CD4-positive, alpha-beta memory T cell (primary cell): ENCODE measurements at places on chromosomes 3 and 15.
A peak's percentile ranks its signal among the peaks of the same experiment; 100 is the strongest.

DNA sequence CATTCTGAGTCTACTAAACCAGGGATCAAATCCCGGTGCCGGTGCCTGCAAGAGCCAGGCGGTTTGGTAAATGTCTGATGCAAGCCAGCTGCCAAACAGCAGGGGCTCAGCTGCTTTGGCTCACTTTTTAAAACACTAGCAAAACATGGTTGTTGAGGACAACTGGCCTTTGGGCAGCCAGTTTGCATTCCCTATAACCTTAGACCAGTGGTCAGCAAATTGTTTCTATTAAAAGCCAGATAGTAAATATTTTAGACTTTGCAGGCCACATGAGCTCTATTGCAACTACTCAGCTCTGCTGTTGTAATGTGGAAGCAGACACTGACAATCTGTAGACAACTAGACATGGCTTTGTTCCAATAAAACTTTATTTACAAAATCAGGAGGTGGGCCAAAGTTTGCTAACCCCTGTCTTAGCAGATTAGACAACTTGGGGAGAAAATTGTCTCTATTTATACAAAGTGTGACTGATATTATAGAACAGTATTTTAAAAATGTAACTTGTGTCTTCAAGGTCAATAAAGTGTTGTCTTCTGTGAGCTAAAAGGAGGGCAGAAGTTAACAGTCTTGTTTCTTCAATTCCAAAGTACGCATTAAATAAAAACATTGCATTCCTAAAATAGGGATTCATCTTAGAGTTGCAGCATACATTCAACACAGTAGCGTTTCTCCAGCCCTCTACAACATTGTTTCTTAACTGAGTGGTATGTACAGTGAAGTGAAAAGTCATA, 67.6 kb downstream of the SSUH2 start:
- no peak for DNase-seq

GRCh38 chr15:72229076-72229946, 1.7 kb downstream of the PKM start:
- peak; percentile 44 for DNase-seq

- no peak for DNase-seq
These were observed 20.5 kb downstream of the RBPMS2 start for GRCh38 chr15:64754663-64755426.

GRCh38 chr3:25781758-25782594, 1.3 kb downstream of the NGLY1 start:
- DNase-seq = no peak

DNA sequence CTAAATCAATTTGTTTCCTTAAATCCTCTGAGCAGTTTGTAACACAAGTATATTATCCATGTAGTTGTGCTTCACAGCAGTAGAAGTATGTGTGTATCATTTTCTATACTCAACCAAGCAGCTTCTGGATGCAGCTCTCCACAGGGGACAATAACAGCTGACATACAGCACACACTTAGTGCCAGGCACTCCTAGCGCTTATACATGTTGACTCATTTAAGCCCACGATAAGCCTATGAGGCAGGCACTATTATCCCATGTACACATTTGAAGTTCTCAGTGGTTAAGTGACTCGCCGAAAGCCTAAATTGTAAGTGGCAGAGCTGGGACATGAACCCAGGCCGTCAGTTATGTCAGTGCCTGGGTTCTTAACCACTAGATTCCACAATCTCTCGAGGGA, 20.3 kb upstream of the LPP start:
- DNase-seq = no peak

GRCh38 chr15:51380999-51381806, 39.7 kb downstream of the GLDN start:
- no peak for DNase-seq

- no peak for DNase-seq
These were observed 2.3 kb upstream of the CLK3 start for GRCh38 chr15:74613089-74613952.

DNA sequence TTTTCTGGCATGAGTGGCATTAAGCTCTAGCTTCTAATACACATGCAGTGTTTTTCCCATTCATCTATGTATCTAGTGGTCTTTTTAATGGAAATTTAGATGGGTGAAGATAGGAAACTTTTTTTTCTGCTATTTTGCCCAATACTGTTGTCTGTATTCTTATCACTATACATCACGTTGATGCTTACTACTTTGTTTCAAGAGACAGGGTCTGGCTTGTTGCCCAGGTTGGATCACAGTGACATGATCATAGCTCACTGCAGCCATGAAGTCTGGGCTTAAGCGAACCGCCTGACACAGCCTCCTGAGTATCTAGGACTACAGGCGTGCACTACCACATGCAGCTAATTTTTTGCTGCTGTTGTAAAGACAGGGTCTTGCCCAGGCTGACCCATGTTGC, 84.6 kb downstream of the PEAK1 start:
- no peak for DNase-seq

DNA sequence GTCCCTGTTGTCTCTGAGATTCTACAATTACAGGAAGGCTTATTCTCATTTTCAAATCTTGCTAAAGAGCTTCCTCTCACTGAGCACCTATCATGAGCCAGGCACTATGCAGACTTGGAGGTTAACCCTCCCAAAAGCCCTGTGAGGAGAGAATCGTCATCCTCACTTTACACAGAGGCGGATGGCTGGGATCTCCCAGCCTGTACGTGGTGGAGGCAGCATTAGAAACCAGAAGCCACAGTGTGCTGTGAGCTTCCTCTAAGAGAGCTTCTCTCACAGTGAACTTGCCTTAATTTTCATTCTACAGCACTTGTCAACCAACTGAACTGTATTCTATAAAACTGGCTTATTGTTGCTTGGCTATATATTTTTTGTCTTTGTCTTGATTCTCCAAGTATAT, 6.1 kb upstream of the DGKG start:
- DNase-seq = no peak

- DNase-seq = peak; percentile 80
These were observed 5.0 kb upstream of the CCR9 start for GRCh38 chr3:45881078-45882022.

DNA sequence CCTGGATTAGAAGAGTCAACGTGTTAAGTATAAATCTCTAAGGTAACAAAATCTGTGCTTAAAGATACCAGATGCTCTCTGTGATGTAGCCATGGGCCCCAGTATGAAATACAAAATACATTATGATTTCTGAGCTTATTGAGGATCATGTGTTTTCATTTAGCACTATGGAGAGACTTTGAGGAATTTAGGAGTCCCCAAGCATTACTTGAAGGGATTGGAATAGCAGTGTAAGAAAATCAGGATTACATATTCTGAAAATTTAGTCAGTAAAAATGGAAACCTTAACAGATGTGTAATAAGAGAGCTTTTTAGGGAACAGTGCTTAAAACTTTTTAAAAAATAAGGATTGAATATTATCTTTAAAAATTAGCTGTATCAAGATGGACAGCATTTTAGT, 35.5 kb downstream of the ECT2 start:
- no peak for DNase-seq

GRCh38 chr3:45858809-45859543, 17.1 kb upstream of the LZTFL1 start:
- DNase-seq = no peak

DNA sequence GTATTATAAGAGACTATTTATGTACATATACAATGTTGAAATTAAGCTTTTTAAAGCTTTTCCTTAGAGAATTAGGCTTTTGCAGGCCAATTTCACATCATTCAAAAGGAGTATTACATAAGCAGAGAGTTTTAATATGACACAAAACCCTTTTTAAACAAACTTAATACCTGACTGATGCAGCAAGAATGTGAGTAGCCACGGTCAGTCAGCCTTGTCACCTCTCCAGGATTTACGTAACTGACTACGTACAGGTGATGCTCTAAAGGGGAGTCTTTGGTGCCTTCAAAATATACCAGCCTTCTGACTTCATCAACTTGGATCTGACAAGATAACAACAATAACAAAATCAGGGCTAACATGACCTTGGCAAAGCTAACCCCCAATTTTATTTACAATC, 44.2 kb upstream of the IGDCC4 start:
- DNase-seq = no peak

DNA sequence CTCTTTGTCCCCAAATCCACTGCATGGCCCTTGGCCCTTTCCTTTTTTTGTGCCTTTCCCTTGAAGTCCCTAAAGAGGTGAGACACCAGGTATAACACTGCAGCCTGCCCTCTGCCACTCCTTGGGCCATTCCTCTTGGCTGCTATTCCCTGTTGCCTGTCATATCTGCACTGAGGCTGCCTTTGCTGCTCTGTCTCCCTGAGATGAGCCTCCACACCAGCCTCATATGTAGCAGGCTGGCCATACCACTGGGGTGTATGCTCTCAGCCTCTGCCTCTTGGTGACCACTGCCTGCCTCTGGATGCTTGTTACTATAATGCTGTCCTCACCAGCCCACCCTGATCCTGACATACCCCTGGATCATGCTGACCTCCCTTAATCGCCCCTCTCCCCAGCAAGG, 252.0 kb downstream of the CLSTN2 start:
- no peak for DNase-seq

DNA sequence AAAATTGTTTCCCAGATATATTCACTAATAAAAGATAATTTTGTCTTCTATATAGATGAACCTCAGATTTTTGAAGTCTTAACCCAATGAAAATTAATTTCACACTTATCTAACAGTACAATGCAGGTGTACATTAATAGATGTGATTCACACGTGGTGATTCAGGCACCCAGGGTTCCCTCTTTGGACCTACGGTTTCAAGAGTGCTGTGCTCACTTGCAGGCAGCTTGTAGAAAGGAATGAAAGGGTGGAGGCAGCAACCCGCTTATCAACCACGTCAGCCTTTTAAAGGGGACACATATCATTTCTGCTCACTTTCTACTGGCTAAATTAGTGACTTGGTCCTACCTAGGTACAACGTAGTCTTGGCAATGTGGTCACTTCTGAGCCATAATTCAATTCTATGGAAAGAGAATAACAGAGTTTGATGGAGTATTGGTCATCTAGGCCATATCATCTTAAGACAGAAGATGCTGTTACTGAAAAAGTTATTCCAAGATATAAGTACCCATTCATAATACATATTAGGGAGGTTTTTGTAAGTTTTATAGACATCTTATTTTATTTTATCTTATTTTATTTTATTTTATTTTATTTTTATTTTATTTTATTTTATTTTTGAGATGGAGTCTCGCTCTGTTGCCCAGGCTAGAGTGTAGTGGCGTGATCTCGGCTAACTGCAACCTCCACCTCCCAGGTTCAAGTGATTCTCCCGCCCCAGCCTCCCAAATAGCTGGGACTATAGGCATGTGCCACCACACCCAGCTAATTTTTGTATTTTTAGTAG, 37.9 kb downstream of the ACP3 start:
- no peak for DNase-seq

GRCh38 chr15:60526127-60526616, 47.2 kb upstream of the ICE2 start:
- peak; percentile 42 for DNase-seq

DNA sequence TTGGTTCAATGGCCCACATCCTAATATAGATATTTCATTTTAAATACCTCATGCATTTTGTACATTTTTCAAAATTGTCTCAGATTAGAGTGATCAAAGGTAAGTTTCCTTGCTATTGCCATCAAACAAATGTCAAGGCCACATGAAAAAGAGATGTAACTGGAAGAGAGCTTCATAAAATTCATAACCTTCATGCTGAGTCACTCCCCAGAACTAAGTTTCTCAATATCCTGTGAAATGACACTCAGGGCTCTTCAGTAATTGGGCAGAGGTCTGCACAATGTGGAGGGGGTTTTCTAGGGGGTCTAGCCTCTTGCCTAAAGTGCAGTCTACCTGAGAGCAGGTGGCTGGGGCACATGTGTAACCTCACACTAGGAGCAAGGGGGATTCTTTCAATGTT, 152.2 kb upstream of the SLC2A2 start:
- DNase-seq = no peak

DNA sequence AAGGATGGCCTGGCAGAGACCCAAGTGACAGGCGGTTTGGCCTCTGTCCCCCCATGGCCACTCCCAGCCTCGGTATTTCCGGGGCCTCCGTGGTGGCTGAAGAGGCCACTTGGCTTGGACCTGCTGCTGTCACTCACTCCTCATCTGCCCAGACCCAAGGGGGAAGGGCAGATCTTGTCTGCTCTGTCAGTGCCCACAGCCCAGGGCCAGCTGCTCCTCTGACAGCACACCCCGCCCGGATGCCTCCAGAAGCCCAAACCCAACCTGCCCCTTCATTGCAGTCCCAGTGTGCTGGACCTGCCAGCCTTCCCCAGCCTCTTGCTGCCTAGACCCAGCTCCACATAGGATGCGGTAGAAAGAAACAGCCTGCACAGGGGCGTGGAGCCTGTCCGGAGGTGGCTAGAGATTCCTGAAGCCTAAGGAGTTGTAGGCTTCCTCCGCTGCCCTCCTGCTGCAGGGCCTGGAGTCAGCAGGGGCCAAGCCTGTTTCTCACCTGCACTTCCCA, 52.0 kb downstream of the MAGEF1 start:
- no peak for DNase-seq

GRCh38 chr3:114231616-114232015, 5.8 kb downstream of the ZNF80 start:
- DNase-seq = peak; percentile 73

DNA sequence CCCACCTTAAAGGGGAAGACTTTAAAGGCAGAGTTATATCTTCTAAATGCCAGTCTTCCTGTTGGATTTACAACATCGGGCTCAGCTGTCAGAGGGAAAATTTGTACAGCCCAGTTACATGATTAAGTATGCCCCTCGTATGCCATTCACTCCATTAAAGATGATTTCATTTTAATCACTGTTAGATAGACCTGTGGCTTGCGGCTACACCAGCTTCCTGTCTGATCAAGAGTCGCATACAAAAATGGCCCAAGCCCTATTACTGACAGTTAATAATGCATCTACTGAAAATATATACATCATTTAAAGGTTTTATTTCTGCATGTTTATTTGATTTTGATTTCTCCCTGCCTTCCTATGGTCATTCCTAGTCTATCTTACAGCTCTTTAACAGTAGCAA, 7.1 kb downstream of the EIF4E3 start:
- no peak for DNase-seq

DNA sequence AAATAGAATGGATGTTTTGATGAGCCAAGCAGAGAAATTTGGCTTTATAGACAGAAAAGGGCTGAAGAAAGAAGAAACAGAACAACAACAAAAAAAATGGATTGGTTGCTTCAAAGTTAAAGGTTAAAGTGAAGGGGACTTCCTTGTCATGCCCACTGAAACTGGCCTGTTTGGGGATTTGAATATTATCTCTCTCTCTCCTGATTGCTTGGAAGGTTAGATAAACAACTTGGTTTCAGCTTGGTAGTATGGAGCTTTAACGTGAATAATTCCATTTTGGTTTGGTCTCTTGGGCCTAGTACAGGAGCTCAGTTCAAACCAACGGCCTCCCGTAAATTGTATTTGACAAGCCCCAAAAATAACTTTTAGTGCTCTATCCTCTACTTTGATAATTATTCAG, 70.8 kb upstream of the MBNL1 start:
- DNase-seq = no peak

- no peak for DNase-seq
These were observed 1.4 kb downstream of the ARL14 start for GRCh38 chr3:160678292-160678842.

- no peak for DNase-seq
These were observed 87.0 kb downstream of the SV2B start for GRCh38 chr15:91186904-91187656.
